NCI-H1417 treated with DMSO at 0.1 percent for 48 hours (cell line): ENCODE measurements at places on chromosomes 1 and 21.

DNA sequence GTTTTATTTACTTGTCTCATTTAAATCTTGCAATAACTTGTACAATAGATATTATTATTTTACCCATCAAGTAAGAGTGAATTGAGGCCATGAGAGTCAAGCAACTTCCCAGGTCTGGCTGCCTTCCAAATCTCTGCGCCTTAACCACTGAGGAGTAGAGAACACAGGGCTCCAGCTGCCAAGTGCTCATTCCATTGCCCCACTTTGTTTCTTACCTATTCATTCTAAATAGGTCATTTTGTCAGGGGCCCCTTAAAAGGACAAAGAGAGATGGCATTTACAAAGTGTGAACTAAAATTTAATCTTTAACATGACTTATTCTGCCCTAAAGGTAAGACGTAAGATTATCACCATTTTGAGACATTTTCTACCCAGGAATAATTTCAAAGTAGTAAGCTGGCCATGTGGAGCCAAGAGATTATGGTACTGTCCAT lies 3.5 kb downstream of the PPP1R15B start:
- DNase-seq: no peak

DNA sequence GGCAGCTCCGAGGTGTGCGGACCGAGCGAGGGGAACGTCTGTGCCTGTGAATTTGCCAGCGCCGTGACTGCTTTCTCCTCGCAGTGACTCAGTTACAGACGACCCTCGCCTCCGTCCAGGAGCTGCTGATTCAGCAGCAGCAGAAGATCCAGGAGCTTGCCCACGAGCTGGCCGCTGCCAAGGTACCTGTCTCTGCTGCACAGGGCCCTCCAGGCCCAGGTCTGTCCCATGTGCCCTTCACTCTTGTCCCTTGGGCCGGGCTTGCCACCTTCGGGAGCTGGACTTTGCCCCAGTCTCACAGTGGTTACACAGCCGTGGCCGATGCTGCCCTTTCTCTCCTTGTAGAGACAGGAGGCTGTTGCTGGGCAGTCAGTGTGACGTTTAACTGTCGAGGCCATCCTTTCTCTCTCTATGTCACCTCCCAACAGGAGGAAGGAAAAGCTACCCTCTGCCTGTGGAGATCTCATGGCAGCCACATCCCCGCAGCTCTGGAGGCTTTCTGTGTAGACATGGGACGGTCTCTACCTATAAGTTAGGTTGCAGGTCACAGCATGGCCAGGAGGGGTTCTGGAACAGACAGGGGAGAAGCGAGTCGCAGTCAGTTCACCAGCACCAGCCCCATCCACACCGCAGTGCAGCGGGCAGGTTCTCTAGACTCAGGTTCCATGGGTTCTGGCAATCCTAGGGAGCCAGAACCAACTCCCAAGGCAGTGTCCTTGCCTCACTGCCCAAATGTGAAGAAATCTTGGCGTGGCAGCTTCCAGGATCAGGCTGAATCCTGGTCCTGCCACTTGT lies 149.7 kb downstream of the PEX14 start:
- no peak for DNase-seq

GRCh38 chr1:198910816-198911215 lies 272.0 kb downstream of the PTPRC start:
- DNase-seq: no peak

GRCh38 chr1:207876131-207876530 lies 34.8 kb downstream of the CD34 start:
- no peak for DNase-seq

GRCh38 chr1:162716123-162716522 lies 74.4 kb upstream of the HSD17B7 start:
- no peak for DNase-seq

DNA sequence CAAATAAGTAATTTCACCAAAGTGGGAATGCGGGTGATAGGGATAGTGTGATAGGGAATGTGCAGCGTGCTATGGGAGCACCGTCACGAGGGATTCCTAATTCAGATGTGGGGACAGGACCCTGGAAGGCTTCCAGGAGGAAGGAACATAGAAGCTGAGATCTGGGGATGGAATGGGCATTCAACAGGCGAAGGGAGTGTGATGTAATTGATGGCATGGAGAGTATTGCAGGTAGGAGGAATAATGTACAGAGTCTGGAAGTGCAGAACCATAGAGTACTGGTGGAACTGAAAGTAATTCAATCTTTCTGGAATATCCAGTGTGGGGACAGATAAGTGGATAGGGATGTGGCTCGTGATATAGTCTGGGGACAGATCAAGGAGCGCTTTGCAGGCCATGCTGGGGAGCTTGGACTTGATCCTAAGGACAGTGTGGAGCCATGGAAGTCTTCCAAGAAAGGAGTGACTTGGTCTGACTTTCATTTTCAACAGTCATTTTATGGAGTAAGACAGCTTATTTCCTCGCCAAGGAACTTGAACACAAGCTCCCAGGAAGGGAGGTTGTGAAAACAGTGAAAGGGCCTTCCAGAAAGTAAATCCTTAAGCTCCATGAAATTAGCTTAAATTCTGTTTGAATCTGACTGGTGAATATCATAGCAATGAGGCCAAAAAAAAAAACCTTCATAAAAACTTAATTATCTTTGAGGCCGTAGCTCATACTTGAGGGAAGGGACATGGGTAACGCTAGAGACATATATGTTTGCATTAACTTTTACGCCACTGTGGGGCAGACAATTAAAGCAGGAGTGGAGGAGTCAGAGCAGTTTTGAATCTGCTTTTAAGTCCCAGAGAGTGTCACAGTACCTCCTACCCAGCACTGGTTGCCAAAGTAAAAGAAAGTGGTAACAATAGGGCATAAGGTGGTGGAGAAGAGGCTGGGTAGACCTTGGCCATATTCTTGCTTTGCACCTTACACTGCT lies 55.8 kb downstream of the ROR1 start:
- DNase-seq: no peak

DNA sequence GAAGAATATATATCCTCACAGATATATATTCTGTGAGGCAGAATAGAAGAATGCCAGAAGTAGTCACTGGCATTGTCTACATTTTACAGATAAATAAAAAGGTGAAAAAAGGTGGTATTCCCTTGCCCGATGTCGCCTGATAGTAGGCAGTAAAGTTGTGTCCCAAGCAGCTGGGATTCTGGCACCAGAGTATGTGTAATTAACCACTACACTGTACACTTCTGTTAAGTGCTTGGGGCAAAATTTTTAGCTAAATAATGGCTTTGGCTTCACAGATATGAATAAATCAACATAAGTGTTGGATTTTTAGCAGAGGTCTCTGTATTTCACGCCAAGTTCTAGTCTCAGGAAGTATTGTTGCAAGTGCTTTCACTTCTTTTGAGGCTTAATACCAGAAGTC lies 13.3 kb upstream of the CASQ2 start:
- no peak for DNase-seq

DNA sequence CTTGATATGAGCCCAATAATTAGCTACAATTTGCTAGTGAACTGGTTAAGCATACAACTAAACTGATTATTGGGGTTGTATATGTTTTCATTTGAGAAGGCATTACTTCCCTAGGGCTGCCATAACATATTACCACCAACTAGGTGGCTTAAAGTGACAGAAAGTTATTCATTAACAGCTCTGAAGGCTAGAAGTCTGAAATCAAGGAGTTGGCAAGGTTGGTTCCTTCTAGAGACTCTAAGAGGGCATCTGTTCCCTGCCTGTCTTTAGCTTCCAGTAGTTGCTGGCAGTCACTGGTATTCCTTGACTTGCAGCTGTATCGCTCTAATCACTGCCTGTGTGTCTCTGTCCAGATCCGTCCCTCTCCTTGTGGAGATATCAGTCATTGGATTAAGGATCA lies 86.3 kb downstream of the LHX9 start:
- DNase-seq: no peak

DNA sequence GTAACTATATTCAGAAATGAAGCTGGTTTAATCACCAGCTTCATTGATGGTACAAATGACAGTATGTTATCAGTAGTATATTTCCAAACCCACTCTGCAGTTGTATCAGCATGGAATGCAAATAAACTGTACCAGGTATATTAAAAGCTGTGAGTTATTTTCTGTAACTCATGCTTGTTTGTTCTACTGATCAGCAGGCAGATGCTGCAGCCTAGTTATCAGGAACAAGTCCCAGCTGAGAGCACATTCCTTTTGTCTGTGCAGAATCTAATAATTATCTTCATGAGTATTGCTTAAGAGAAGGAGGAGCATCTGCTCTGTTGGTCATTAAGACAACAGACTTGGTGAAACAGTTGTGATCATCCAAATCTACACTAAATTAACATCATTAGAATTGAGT lies 1331.1 kb downstream of the MRPL39 start:
- no peak for DNase-seq

GRCh38 chr1:235832011-235832410 lies 34.7 kb downstream of the LYST start:
- DNase-seq: no peak

DNA sequence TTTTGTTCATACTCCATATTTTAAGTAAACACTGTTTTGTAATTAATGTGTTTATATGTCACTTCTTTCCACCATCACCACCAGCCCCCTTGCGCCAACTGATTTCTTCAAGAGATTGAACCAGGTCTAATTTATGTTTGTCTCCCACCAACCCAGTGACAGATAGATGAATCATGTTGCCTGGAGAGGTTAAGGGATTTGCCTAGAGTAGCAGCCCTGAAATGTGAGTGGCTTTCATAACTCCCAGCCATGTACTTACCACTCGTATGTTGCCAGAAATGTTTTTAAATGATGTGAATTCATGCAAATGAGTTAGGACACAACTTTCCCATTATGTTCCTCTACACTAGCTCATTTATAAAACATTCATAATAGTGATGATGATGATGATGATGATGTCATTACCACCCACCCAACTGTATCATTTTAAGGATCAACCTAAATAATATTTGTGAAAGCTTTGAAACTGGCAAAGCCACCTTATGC lies 86.9 kb downstream of the LRRC8D start:
- no peak for DNase-seq

DNA sequence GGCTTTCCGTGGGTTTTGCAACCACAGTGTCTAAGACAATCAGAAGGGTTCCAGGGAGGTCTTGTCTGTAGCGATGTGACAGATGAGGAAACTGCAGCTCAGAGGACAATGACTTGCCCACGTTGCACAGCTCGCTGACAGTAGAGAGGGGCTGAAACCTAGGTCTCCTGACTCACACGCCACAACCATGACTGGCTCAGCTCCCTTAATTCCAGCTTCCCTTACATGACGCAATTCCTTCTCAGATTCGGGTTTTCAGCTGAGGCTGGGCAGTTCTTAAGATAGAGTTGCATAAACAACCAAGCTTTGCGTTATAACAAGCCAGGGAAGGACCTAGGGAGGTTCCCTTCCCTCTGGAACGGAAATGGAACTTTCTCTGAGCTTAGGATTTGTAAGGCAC lies 36.3 kb downstream of the DHCR24 start:
- DNase-seq: no peak
